ENCODE measurements at places on chromosomes 11 and 22.

- peak; percentile 71 for DNase-seq
These were observed 13.1 kb downstream of the UBASH3B start for GRCh38 chr11:122668562-122669090.

- DNase-seq, result no peak
These were observed 4.0 kb upstream of the MCAM start for GRCh38 chr11:119320776-119321524.

DNA sequence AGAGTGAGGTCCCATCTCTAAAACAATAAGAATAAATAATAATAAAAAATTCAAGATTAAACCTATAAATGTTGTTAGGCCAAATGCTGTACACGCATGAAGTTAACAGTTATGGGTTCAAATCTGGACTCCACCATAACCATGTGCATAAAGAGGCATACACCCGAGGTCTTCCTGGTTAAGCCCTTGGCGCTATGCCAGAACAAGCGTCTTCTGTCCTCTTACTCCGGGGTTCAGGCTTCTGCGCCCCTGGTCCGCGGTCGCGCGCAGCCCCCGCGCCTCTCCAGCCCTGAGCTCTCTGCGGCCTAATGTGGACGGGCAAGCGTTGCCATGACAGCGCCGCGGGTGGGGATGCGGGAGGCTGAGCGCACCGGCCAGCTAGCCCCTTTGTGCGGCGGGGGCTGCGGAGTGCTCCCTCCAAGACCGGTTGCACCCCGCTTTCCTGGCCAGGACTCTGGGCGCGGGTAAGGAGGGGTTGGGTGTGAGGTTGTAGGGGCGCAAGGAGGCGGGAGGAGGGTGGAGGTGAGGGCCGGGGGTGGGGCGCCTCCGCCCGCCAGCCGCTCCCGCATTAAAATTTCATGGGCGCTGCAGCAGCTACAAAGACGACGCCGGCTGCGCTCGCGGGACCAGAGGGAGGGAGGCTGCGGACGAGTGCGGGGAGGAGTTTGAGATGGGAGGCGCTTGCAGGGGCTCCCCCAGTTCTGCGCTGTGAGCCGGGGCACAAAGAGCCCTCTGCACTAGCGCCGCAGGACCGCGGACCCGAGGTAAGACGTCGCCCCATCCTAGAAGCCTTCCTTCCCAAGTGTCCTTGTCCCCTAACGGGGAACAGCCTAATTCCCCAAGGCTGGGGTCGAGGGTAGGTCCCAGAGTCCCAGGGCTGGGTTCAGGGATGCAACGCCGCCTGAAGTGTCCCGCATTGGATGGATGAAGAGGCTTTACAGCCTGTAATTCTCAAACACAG lies at the start of gene MIAT:
TSS of gene MIAT (plus strand) at position 698 of the 961 bp plus-strand sequence.
- DNase-seq, result peak; percentile 66

DNA sequence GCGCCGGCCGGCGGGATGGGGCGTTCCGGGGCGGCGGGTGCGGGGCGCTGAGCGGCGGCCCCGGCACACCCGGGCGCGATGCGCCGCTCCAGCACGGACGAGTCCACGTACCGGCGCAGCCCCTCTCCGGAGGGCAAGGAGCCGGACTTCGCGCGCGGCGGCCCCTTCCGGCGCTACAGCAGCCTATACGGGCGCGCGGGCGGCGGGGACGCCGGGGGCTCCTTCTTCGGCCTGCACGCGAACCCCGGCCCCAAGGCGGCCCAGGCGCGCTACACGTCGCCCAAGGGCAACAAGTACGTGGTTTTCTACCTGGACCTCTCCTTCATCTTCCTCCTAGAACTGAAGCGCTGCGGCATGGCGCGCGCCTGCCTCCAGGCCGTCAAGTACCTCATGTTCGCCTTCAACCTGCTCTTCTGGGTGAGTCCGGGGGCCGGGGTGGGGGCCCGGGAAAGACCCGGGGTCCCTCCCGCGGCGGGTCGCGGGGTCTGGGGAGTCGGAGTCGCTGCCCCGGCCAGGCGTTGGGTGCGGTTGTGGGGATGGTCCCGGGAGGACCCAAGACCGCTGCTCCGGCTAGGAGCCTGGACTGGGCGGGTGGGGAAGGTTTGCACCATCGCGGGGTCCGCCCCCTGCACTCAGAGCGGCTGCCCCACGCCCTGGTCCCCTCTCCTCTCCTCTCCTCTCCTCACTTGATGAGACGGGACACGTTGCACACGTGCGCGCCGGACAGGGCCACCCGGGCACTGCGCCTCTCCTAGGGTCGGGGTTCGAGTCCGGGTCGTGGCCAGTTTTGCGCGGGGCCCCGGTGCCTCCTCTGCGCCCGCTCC lies 7.5 kb downstream of the TSPAN4 start:
- no peak for DNase-seq

- no peak for DNase-seq
These were observed 1.4 kb downstream of the SGSM1 start for GRCh38 chr22:24807284-24807950.

DNA sequence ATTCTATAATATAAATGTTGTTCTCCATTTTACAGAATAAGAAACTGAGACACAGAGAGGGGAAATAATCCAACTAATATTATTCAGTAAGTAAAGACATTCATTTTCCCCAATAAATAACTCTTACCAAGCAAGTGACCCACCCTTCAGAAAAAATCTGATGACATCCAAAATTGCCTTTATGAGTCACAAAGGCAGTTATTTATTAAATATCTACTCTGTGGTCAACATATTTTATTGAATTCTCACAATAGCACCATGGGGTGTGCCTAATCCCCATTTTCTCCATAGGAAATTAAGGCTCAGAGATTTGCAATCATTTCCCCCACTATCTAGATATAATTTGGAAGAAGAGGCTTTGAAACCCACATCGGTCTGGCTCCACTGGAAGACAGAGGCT lies 161.5 kb upstream of the ISX start:
- no peak for DNase-seq

DNA sequence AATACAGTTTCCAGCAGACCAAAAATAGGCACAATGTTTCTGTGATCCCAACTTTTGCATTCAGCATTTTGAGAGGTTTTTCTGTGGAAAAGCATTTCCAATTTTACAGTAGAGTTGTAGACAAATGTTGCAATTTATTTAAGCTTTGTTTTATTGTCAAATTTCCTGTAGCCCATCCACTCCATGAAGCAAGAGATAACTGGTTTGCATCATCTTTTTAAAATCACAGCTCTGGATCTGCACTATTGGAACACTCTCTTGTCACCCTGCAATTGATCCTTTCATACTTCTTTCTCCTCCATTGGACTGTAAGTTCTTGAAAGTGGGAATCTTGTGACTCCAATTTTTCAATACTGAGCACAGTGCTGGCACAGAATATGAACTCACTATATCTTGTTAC lies 86.0 kb downstream of the MAML2 start:
- no peak for DNase-seq

- DNase-seq, result no peak
These were observed 6.7 kb downstream of the ZC3H7B start for GRCh38 chr22:41308054-41308453.

DNA sequence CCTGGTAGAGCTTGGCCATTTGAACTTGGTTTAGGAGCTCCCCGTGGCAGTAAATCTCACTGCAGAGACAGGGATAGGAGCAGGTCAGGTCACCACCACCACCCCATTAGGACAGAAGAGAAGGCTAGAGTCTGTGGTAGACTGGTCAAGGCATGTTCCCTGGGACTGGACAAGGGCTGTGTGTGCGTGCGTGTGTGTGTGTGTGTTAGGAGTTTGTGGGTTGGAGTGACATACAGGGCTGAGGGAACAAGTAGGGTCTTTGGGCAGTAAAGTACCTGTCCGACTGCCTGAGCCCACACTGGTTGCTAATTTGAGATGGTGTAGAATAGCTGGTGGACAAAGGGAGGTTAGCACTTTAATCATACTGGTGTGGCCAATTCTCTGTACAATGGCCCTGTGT lies 16.1 kb downstream of the TREH start:
- no peak for DNase-seq

- DNase-seq, result no peak
These were observed 599.2 kb downstream of the SOX6 start for GRCh38 chr11:15757048-15757698.

- DNase-seq, result peak; percentile 43
These were observed 3.9 kb upstream of the ABCG4 start for GRCh38 chr11:119144825-119145486.

- peak; percentile 14 for DNase-seq
These were observed 48.5 kb downstream of the SVIP start for GRCh38 chr11:22780952-22781593.

GRCh38 chr11:3080104-3080503 lies 22.9 kb upstream of the CARS1 start:
- no peak for DNase-seq

- DNase-seq, result no peak
These were observed 187.6 kb downstream of the PGR start for GRCh38 chr11:100942016-100942415.

GRCh38 chr11:4194889-4195288 lies 100.3 kb downstream of the RRM1 start:
- DNase-seq, result no peak

DNA sequence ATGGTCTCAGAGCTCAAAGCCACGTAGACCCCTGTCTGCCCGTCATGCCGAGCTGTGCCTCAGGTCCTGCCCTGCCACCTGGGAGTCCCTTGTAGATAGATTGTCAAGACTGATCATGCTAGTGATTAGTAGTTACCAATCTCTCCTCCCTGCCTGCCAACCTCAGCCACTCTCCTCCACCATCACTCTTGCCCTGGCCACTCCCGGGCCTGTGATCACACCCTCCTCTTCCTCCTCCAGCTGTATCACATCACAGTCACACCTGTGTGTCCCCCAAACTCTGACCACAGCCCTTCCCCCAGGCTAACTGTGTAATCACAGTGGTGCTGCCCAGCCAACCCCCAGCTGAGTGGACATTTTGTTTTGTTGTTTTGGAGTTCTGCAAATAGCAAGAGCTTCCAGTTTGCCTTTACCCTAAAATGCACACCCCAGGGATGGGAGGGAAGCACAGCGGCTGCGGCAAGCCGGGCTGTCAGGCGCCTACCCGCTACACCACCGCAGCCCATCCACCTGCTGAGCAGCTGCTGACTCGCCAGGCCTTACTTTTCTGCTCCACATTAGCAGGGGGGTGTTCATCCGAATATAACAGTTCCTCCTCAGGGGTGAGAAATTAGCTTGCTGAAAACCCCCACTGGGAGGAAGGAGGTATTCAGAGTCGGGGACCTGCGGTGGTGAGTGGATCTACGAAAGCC lies 45.8 kb downstream of the LRFN4 start:
- DNase-seq, result no peak

GRCh38 chr11:125176866-125177265 lies 12.3 kb downstream of the PKNOX2 start:
- DNase-seq, result no peak

DNA sequence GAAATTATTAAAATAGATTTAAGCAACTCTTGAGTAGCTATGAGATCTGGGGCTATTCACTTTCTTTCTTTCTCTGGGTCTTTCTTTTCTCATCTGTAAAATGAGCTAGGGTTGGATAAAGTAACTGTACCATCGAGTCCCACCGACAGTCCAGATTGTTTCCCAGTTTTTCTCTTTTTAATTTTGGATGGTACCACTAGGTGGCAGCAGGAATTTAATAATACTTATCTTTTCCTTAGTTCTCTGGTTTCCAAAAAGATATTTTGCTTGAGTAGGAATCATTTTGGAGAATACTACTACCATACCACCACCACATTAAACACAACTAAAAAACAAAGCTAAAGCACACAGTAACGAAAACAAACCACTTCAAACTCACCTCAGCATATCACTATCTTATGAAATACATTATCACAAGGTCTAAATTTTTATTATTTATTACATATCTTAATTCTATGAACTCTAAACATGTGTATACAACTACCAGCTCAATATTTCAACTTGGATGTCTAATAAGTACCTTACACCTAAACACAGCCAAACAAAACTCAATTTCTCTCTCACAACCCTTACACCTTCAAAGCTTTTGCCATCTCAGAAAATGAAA lies 584.0 kb downstream of the KCNA4 start:
- no peak for DNase-seq

DNA sequence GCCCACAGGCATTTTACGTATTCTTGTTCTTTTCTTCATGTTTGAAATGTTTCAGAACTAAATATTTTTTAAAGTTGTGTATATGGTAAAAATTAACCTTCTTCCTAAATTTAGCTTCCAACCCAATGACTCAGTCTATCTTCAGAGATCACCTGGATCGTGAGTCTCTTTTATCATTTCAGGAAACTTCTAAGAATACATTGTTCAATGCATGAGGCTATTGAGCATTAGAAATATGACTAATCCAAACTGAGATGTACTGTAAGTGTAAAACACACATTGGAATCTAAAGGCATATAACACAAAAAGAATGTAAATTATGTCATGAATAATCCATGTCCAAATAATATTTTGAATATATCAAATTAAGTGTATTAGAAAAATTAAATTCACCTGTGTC lies 265.2 kb downstream of the LUZP2 start:
- no peak for DNase-seq

DNA sequence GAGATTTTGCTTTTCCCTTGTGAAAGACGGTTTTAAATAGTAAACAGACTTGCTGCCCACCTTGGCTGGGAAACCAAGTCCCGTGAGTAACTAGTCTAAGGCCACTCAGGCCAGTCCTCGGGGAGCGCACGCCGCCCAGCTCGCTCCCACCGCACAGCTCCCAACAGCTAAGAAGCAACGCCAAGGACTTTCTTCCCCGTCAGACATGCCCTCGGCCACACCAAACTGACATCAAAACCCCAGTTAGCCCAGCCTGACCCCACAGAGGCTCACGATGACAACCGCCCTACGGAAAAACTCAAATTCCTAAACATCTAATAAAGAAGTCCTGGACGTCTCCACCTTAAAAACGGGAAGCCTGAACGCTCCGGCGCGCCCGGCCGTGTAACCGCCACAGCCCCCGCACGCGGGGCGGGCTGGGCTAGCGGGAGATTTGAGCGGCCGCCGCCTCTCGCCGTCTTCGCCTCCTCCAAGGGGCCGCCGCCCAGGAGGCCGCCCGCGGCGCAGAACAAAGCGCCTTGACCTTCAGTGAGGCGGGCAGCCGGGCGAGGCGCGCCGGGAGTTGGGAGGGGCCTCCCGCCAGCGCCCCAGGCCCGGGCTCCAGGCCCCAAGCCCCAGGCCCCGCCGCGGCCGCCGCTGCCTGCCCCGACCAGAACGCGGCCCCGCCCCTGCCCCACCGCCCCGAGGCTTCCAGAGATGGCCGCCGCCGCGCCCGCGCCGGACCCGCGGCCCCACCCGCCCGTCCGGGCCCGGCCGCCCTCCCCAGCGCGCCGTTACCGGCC lies 486 bp downstream of the NAP1L4 start:
- no peak for DNase-seq

DNA sequence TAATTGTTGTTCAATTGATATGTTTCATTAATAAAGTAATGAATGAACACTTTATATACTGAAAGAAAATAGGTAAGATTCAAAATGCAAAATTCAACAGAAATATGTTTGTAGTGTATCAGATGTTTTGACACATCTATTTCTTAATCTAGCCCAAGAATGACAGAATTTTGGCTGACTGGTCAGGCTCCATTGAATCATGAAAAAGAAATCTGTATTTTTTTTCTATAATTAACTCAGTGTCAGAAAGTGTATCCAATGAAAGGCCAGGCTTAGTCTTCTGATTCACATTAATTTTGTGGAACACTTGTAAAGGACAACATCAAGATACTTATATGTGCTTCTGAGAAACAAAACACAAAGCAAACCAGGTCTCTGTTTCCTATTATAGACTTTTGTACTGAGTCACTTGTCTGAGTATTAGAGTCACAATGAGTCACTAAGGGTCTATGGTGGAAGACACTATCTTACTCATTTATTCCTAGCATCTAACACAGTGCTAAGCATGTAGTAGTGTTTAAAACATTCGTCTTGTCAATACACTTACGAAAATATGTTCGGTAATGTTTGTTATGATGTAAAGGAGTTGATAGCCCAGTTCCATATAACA lies 297.7 kb upstream of the CCDC90B start:
- DNase-seq, result no peak

Data from NCI-H345 (cell line).